ENCODE measurements at places on chromosomes 16 and 17. TPM values are rescaled to one million over a fixed set of nuclear protein-coding genes. Genes with fewer than 3 reads are reported as not detected.

GRCh38 chr17:79616801-79617200 lies 6.0 kb upstream of the RBFOX3 start:
- H3K4me1 ChIP-seq: no peaks in the 10 kb centered on the region
- no peak for DNase-seq
- H3K4me3 ChIP-seq: no peak overlapping the region
- no peak overlapping the region for H3K27ac ChIP-seq
- H3K27me3 ChIP-seq: peaks cover 31% of the 10 kb centered on the region
- H3K36me3 ChIP-seq: no peaks in the 10 kb centered on the region

GRCh38 chr16:11136600-11136999 lies 119.4 kb downstream of the SOCS1 start:
- DNase-seq: no peak
- no peaks in the 10 kb centered on the region for H3K36me3 ChIP-seq
- peaks cover 27% of the 10 kb centered on the region for H3K4me1 ChIP-seq

The ARRB2 gene
- total RNA-seq: 51.9 TPM

DNA sequence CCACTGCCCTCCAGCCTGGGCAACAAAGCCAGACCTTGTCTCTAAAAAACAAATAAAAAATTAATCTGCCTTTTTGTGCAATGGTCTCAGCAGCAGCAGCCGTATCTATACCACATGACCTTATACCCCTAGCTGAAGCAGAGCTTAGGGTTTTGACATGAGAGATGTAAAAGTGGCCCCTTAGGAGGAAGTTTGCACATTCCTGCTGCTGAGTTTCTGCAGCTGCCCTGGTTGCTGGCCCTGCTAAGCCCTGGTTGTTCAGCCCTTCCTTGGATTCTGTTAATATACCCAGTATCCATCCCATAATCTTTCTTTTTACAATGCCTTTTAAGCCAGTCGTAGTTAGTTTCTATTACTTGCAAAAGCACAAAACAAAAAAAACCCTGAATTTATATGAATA lies 33.0 kb upstream of the PRKCB start:
- H3K36me3 ChIP-seq: no peaks in the 10 kb centered on the region
- H3K4me1 ChIP-seq: no peaks in the 10 kb centered on the region
- H3K27me3 ChIP-seq: peaks cover 6% of the 10 kb centered on the region
- H3K4me3 ChIP-seq: no peak overlapping the region

The MEOX1 gene
- 0.46 TPM for total RNA-seq

The DPEP3 gene
- not detected for total RNA-seq

The SLC12A3 gene
- not detected for total RNA-seq

The CSF3 gene
- 0.46 TPM for total RNA-seq

The SLC16A5 gene
- total RNA-seq: 1.3 TPM

- no peaks in the 10 kb centered on the region for H3K27me3 ChIP-seq
- no peak overlapping the region for H3K27ac ChIP-seq
- DNase-seq: no peak
- H3K4me3 ChIP-seq: no peak overlapping the region
Measured at GRCh38 chr16:78240459-78241222, 141.2 kb downstream of the WWOX start.

DNA sequence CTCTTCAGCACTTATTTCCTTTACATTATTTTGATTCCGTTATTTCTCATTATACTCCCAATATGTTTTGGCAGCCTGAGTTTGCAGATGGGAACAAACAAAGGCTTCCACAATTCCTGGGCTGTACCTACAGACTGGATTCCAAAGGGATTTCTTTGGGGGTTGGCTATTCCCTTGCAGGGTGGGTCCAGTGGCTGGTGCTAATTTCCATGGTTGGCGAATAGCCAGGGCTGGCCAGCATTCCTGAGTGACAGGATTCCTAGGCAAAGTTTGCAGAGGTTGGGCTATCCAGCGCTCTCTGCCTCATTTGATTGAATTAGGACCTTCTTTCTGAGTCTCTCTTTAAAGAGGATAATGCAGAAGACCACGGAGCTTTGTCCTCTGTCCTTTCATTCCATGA lies 207.4 kb downstream of the MAF start:
- H3K27me3 ChIP-seq: no peaks in the 10 kb centered on the region
- no peaks in the 10 kb centered on the region for H3K36me3 ChIP-seq
- H3K4me3 ChIP-seq: no peak overlapping the region
- DNase-seq: no peak
- no peak overlapping the region for H3K27ac ChIP-seq

The SLC9A5 gene
- total RNA-seq: 1.1 TPM

DNA sequence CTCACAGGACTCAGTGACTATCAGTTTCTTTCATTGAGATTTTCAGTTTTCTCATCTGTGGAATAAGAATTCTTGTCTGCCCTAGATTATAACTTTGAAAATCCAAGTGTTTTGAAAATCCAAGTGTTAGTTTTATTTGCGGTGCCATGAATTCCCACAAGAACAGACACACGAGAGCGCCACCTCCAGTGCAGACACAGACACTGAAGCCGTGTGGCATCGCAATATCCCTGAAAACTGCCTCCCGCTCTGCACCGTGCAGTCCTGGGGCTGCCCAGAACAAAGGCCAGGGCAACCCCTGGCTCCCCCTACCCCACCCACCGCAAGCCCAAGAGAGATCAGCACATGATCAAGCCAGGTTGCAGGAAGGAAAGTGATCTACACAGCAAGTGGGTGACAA lies 229.5 kb upstream of the ASIC2 start:
- H3K4me3 ChIP-seq: no peak overlapping the region
- H3K36me3 ChIP-seq: no peaks in the 10 kb centered on the region
- H3K27me3 ChIP-seq: no peaks in the 10 kb centered on the region
- DNase-seq: no peak

The JMJD6 gene
- total RNA-seq: 105 TPM

- no peaks in the 10 kb centered on the region for H3K4me1 ChIP-seq
- no peaks in the 10 kb centered on the region for H3K36me3 ChIP-seq
- DNase-seq: peak; percentile 74
Measured at GRCh38 chr17:49434821-49435670, 20.4 kb upstream of the PHB1 start.

The ITGAL gene
- 0.72 TPM for total RNA-seq

The CDH11 gene
- 26.7 TPM for total RNA-seq

The TP53TG3F gene
- not detected for total RNA-seq

DNA sequence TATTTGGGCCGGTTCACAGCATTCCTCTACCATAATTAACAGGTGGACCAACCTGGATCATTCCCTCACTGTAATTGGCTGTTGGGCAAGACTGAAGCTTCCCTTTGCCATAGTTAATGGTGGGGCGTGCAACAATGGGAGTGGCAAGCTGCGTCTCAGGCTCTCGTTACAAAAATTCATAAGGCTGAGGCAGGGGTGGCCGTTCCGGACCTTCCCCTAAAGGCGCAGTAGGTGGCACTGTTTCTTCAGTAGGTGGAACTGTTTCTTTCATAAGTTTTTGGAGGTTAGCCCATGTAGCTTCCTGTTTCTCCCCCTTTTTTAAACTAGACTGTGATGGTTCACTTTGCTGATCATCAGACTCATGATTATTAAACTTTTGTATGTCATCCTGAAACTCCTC lies 17.0 kb upstream of the TMC5 start:
- no peak for DNase-seq
- H3K4me3 ChIP-seq: no peak overlapping the region
- no peak overlapping the region for H3K27ac ChIP-seq
- peaks cover 4% of the 10 kb centered on the region for H3K27me3 ChIP-seq

The CD300A gene
- total RNA-seq: 26.2 TPM
